RWPE1 (cell line): ENCODE measurements at places on chromosomes 2 and 18.

- DNase-seq, result no peak
Measured at GRCh38 chr2:181224866-181225265, 232.3 kb upstream of the ITGA4 start.

DNA sequence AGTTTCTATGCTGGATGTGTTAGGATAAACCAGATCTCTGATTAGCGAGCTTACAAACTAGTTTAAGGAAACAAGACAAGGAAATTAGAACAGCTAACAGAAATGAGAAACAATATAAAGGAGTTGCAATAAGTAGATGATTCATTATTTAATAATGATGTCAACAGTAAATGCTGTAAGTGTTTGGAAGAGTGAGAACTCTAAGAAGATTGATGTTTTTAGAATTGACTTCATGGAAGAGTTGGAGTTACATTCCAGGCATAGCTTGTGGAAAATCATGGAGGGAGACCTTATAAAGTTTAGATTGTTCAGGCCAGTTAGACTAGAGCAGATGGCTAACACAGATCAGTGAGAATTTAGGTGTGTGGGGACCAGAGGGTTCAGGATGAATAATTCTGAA is 32.6 kb downstream of the PPP1R1C start:
- DNase-seq, result no peak

GRCh38 chr18:3441290-3441689 is 8.7 kb upstream of the TGIF1 start:
- DNase-seq, result no peak

DNA sequence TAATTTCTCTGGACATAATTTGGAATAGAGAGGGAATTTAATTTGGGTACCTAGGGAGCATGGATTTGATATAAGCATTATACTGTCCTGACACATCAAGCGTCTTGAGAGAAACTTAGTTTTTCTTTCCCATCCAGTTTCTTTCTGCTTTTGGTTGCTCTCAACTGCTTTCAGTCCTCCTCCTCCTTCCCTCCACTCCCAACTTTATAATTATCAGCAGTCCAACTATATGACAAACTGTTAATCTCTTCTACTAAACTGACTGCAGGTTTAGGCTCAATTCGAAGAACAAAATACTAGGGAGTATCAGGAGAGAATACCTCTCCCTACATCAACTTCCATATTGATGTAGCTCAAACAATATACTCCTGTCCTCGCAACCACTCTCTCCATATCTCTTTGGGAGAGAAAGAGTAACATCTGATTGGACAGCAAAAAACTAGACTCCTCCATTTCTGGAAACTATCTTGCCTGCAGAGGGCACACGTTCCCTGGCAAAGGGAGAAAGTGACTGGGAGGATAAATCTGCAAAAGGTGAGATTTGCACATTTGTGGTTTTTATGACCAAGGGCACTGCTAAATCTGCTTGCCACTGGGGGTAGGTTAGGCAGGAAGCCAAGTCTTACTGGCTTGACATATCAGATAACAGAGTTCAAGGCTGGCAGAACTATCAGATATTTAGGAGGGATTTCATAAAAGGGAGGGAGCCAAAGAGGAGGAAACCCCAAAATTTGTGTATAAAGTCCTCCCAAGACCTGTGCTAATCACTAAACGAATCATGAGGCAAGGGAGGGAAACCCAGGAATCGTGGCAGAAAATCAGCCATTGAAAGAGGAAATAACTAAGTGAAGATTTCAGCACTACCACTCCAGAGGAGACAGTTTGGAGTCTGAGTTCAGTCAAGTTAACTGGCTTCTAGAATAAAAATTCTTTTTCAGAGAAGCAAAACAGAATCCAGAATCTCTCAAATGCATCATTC is 40.0 kb downstream of the ICA1L start:
- DNase-seq, result peak; percentile 71

- peak; percentile 43 for DNase-seq
Measured at GRCh38 chr18:10015941-10016819, 102.4 kb downstream of the VAPA start.

DNA sequence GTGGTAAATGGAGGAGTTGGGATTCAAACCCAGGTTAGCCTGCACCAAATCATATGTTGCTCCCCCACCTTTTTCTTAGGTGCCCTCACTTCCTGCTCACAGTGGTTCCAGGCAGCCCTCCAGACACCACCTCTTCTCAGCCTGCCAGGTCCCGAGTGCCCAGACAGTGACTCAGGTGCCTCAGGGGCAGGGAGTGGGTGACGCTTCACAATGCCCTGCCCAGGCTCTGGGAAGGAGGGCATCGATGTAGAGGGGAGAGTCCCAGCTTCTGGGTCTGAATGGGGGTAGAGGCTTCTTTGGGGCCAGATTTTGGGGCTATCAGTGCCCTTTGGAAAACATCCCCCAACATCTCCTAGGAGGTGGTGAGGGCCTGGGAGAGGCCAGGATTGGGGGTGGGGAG is 5.2 kb upstream of the DNAJB2 start:
- peak; percentile 92 for DNase-seq

DNA sequence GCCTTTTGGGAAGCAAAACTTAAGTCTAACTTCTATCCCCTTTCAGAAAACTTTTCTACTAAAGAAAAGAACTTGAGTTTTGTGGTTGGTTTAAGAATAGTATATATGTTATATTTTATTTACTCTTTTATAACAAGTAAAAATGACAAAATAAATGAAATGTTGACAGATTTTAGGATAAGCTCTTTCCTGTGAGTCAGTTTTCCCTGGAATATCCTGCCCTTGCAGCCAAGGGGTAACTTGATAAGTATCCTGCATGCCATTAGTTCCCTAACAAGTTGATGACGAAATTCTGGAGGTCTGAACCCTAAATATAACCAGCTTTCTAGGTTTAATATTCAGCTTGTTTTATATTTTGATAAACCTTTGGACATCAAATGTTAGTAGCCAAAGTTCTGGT is 7.3 kb upstream of the HTR2B start:
- DNase-seq, result peak; percentile 5

- peak; percentile 31 for DNase-seq
Measured at GRCh38 chr2:234630801-234631261, 133.9 kb upstream of the ARL4C start.

DNA sequence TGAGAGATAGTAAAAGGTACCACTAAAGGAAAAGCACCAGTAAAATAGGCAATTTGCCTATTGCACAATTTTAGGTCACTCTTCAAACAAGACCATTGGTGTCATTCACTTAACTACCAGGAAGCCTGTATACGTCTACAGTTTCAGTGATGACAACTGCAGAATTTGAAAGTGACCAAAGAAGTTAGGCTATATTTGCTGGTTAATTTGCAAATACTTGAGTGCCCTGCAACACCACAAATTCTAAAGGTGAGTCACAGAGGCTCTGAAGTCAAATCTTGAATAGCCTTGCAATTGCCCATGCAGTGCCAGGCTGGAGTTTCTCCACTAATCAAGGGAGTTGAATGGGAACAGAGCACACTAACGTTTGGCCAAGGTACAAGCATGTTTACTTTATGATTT is 128.7 kb upstream of the CCDC68 start:
- no peak for DNase-seq

- no peak for DNase-seq
Measured at GRCh38 chr2:135043345-135043744, 3.9 kb downstream of the MAP3K19 start.

- peak; percentile 96 for DNase-seq
Measured at GRCh38 chr2:676647-677055, 555 bp downstream of the TMEM18 start.

DNA sequence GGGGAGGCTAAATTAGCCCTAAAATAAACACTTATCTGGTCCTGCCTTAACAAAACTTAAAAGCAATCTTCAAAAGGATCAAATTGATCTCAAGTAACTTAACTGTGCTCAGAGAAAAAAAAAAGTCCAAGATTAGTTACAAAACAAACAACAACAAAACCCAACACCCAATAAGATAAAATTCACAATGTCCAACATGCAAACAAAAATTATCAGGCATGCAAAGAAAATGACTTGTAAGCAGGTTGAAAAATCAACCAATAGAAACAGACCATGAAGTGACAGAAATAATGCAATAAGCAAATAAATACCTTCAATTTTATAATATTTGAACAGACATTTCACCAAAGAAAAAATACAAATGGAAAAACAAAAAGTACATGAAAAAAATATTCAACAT is 4.0 kb upstream of the REEP1 start:
- DNase-seq, result no peak

DNA sequence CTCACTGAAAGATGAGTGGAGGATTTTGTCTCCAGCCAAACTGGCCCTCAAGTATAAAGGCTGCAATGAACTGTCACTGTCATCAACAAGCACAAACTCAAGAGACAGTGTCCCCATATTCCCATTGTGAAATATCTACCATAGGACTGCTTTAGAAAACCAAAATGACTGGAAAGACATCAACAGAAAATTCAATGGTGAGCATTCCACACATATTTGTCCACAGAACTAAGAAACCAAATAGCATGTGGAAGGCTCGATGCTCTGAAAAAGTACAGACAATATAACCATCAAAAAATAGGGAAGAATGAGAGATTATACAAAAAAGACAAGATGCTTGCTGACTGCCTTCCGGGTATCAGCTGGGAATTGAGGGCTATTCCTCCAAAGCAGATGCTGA is 37.6 kb downstream of the TGFBRAP1 start:
- no peak for DNase-seq

DNA sequence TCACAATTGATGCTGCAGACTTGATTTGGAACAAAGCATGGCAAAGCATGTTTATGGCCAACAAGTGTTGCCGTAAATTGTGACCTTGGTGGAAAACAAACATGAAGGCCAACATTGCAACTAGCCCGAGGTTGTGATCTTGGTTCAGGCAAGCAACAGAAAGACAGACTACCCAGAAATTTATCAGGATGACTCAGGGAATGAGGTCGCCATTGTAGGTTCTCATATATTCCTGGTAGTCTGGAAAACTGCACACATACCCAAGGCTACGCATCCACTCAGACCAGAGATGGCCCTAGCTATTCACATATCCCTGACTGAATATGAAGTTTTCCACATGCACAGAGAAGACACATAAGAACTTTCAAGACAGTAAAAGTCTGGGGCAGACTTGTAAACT is 30.1 kb downstream of the CYP1B1 start:
- DNase-seq, result no peak

GRCh38 chr2:40803900-40804299 is 352.0 kb upstream of the SLC8A1 start:
- DNase-seq, result no peak

- no peak for DNase-seq
Measured at GRCh38 chr2:190771726-190772125, 108.9 kb upstream of the GLS start.

GRCh38 chr2:21484643-21485042 is 360.9 kb downstream of the TDRD15 start:
- DNase-seq, result no peak

GRCh38 chr2:63051042-63051794 is 588 bp downstream of the OTX1 start:
- DNase-seq, result no peak

DNA sequence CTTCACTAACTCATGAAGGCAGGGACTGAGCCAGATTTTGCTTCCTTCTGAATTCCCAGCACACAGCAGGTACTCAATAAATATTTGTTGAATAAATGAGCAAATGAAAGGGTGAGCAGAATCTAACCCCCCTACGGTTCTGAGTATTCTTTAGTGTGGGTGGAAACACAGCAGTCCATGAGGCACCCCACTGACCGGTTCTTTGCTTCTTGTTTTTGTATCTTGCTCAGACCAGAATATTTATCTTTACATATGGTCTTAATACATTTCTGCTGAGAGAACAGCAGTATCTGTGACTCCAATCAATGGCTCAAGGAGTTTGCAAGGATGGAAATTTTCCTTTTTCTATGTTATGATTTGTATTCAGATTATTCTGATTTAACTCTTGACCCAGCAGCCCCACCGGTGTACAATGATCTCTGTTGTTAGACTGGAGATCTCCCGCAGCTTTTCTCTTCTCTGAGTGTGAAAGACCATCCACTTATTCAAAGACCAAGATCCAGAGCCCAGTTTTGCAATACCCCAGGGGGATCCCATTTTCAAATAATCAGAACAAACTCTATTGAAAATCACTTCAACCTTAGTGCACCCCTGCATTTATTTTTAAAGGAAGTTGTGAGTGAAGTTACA is 506.5 kb upstream of the TNP1 start:
- no peak for DNase-seq

- DNase-seq, result no peak
Measured at GRCh38 chr2:123656590-123656989, 368.5 kb upstream of the CNTNAP5 start.

- no peak for DNase-seq
Measured at GRCh38 chr2:74406035-74406434, 15.4 kb downstream of the C2orf81 start.

DNA sequence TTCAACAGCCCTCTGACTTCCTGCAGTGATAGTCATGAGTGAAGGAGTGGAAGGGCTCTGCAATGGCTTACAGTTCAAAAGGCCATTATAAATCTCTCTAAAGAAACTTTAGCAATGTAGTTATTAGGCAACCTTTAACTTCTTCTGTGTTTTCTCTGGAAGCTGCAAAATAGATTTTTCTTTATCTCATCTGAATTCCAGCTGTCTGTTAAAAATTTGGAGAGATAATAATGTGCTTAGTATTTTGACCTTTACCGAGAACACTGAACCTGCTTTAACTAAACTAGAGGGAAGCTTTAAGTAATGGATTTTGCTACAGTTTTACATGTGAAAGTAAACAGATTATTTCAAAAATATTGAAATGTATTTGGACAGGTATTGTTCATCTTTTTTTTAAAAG is 847.9 kb downstream of the ERBB4 start:
- DNase-seq, result no peak

DNA sequence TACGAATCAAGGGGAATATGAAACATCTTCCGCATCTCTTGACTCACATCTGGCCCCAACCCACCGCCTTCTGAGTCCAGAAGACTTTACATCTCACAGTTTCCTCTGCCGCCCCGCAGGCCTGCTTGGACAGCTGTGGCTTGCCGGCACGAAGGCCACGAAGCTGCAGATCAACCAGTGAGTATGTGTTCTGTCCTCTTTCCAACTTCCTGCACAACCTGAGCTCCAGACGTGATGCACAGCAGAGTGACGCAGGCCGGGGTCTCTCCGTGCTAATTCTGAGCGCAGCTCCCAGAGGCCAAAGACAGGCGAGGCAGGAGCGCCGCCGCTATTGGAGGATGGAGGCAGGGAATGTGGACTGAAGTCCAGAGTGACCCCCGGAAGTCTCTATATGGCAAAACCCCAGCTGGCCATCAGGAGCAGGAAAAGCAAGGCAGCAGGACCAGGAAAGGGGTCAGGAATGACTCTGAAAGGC is 93.5 kb downstream of the ZCCHC2 start:
- DNase-seq, result no peak
